ENCODE measurements at places on chromosomes 5 and 9.
A peak's percentile ranks its signal among the peaks of the same experiment; 100 is the strongest.

DNA sequence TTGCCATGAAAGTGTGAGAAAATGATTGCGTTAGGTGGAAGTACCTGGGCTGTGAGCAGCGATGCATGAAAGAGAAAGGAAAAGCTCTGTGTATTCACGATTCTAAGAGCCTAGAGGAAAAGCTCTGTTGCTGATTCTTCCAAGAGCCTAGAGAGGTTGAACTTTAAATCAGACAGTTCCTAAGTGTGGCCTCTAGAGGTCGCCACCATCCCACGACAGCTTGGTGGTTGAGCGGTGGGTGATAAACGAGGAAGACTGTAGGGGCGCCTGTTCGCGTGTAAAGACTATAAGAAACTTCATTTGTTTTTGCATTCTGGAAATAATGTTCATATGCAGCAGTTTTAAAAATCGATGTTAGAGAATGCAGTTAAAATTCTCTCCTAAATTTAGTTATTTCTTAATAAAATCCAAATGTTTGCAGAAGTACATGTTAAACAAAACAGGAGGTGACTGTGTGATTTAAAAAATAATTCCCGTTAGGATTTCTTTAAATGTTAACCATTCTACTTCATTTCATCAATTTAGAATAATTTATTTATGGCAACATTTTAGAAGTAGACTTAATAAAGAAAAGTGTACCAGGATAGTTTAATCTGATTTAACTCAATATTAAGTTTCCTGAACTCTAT is 107.7 kb downstream of the TENT4A start:
- DNase-seq = peak; percentile 19

DNA sequence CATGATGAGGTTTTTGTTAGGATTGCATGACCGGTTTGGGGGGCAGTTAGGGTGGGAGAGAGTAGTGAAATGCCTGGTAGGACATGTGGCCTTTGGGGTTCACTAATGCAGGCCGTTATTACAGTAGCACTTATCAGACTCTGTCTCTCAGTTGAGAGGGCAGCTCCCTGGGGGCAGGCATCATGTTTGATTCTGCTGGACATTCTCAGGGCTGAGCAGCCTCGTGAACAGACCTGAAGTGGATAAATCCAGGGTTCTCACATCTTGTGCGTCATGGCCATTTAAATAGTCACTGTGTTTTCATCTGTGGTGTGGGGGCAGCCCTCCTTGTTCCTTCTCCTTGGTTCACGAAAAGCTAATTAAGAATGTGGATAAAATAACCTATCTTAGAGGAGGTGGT is 18.9 kb downstream of the KCNN2 start:
- DNase-seq = no peak

DNA sequence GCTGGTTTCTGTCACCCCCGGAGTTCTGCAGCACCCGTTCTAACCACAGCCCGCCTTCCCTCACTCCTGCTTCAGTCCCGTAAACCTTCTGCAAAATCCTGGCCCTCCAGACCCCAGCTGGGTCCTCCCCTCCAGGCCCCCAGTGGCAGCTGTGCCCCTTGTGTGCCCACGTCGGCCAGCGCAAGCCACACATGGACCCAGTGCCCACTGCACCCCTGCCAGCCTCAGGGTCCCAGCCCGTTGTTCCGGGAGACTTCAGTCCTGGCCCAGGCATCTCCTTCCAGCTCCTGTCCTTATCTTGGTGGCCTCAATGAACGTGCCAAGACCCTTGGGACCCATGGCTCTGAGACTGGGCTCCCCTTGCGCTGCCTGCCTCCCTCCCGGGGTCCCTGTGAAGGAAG is 43.2 kb downstream of the EXD3 start:
- no peak for DNase-seq

DNA sequence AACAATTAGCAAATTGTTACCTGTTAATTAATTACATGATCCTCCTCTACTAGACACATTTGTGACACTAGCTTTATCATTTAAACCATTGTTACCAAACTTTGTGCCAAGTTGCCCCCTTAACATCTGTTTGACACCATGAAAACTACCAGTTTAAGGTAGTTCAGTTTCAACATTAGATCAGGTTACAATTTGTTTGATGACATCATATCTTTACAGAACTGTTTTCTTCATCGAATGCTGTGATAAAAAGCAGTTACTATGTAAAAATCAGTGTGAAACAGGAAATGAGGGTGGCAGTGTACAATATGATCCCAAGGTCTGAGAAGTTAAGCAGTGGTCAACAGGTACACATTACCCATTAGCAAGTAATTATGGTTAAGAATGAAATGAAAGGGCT is 17.7 kb downstream of the GIN1 start:
- DNase-seq = no peak

GRCh38 chr9:6226696-6227095 is 11.1 kb downstream of the IL33 start:
- no peak for DNase-seq

- DNase-seq = no peak
Observed at GRCh38 chr5:78242001-78242400, 52.5 kb downstream of the AP3B1 start.

DNA sequence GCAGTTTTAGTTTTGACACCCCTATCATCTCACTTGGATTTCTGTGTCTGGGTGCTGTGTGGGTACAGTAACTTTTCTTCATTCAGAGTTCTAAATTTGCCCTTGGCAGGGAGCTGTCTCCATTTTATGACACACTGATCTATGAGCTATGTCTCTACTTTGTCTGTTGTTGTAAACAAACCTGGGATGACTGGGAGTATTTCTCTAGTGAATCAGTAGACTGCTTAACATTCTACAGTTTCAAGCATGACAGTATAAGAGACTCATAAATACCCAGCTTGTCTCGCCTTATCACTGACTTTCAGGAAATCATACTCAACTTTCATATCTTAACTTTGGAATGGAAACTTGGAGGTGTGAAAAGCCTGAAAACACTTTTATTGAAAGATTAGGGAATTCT is 212.1 kb upstream of the NUDT12 start:
- no peak for DNase-seq

GRCh38 chr5:166772770-166773169 is 1518.7 kb upstream of the WWC1 start:
- no peak for DNase-seq

DNA sequence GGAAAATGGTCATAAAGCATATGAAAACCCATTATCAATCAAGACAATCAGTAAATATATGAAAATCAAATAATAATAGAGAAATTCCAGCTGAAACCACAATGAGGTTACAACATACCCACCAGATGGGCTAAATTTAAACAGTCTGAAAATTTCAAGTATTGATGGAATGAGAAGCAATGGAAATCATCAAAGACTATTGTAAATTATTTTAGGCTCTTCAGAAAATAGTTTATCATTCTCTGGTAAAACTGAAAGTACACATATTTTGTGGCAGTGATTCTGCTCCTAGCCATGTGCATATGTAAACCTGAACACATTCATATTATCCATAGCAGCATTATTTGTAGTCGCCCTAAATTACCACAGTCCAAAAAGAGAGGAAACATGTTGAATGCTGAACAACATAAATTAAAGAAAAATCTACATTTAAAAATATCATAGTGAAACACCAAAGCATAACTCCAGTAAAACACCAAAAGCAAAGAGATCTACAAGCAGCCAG is 215.3 kb downstream of the PRELID2 start:
- no peak for DNase-seq

GRCh38 chr5:110653231-110653970 is 73.1 kb downstream of the TMEM232 start:
- DNase-seq = no peak

- no peak for DNase-seq
Observed at GRCh38 chr9:82082563-82082962, 94.0 kb downstream of the SPATA31D1 start.

DNA sequence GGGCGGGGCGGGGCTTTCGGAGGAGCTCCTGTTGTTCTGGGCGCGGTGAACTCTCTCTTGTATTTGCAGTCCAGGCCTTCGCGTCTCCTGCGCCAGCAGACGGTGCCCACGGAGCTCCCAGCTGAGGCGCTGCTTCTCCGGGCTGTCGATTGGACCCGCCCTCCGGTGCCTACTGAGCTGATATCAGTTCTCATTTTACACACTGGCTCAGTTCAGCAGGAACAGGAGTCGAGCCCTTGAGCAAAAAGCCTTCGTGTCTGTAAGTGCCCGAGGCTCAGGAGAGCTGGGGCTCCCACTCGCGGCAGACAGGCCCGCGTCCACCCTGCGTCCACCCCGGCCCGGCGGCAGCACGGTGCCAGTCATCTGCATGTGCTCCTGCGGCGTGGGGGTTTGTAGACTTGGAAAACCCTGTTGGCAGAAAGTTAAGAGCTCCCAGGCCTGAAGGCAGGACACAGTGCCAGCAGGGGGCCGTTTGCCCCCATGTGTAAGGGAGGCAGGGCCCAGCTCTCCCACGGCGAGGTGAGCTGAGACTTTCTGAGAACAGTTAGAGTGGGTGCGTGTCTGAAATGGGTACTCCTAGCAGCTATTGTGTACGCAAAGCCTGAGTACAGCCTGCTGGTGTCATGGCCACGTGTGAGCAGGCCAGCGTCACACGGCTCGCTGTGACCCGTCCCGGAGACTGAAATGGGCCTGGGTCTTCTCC is 231.5 kb downstream of the FANCC start:
- DNase-seq = no peak

DNA sequence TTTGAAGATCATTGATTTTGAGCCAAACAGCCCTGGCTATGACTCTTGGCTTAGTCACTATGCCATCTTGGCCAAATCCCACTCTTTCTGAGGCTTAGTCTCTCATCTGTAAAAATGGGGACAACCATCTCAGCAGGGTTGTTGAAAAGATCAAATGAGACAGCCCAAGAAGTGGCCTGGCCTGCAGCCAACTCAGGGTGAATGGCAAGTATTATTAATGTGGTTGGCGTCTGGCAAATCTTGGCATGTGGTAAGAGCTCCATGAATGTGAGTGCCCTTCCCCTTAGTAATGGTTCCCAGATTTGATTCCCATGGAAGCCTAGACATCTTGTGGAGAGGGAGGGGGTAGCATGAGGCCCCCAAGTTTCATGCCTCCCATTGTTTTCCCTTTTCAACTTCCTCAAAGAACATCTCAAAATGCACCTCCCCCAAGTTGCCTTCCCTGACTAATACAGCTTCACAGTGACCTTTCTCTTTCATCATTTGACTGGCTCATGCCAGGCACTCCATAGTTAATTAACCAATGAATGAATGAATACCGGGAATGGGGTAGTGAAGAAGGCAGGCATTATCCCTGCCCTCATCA is 11.8 kb upstream of the TGFBI start:
- DNase-seq = no peak

GRCh38 chr5:54516051-54516655 is 1.4 kb upstream of the SNX18 start:
- no peak for DNase-seq

GRCh38 chr9:117411547-117411946 is 3.3 kb downstream of the ASTN2 start:
- no peak for DNase-seq

GRCh38 chr5:125719681-125720347 is 703.4 kb upstream of the GRAMD2B start:
- no peak for DNase-seq

GRCh38 chr9:5440426-5440825 is 2.7 kb upstream of the PLGRKT start:
- no peak for DNase-seq

- DNase-seq = no peak
Observed at GRCh38 chr5:167071981-167072610, 1219.3 kb upstream of the WWC1 start.

GRCh38 chr5:10123254-10123989 is 126.3 kb downstream of the ATPSCKMT start:
- no peak for DNase-seq

GRCh38 chr5:127066721-127067120 is 6.6 kb downstream of the C5orf63 start:
- no peak for DNase-seq

DNA sequence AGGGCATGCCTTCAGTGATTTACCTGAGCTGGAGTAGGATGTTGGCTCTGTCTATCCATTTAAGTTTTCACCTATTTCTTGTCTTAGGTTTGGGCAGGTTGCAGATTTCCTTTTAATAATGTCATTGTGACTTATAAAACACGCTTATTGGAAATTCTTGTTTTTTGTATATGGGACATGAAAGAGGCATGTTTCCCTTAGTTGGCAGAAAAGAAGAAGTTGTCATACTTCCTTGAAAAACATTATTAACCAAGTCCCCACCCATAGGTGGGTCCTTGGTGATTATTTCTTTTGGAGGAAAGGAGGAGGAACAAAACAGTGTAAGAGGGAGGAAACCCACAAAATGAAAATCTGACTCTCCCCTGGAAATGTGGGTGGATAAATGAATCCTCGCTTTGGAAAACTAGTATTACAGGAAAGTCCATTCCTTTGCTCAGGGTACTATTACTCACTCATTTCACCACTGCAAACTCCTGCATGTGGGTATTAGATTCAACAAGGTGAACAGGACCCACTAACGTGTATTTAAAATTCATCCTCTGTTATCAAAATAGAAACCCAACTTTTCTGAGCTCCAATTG is 9.3 kb downstream of the CER1 start:
- no peak for DNase-seq

DNA sequence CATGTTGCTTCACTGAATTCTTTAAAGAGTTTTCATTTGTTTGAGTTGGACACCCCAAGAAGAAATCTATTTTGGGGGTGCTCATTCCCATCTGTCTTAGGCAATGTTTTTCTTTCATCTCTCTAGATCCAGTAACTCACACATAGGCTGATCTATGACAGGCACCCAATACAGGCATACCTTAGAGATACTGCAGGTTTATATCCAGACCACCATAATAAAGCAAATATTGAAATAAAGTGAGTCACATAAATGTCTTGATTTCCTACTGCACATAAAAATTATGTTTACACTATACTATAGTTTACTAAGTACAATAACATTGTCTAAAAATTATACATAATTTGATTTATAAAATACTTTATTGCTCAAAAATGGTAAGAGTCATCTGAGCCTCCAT is 364.5 kb downstream of the MTRR start:
- DNase-seq = no peak

DNA sequence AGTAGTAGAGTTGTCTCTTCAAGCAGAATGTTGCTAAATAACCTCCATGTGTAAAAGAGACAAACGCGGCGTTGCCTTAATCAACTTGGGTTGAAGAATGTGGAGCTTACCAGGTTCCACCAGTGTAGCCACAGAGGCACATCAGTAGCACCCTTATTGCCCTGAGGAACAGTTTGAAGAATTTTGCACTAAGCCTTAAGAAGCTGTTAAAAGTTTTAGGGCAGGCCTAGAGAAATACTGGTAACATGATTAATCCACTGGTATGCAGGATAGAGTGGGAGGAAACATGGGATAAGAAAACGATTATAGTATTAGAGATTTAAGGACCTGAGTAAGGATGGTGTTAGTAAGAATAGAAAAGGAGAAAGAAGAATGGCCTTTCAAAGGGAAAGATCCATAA is 100.6 kb downstream of the ZCCHC7 start:
- no peak for DNase-seq

GRCh38 chr5:25419684-25420083 is 774.9 kb upstream of the CDH10 start:
- no peak for DNase-seq

GRCh38 chr9:127004946-127005769 is 90.6 kb downstream of the RALGPS1 start:
- peak; percentile 44 for DNase-seq

Measured in activated T-helper 9 cell treated with anti-CD3 and anti-CD28 coated beads, Interleukin-2, amount 50 U/mL, for 16 hours (primary cell).